H4 (cell line): ENCODE measurements at places on chromosomes 6 and 20. TPM values are rescaled to one million over a fixed set of nuclear protein-coding genes. Genes with fewer than 3 reads are reported as not detected.

Gene WFDC2
- total RNA-seq, result not detected in 2 replicates

Gene MATN4
- not detected in 2 replicates for total RNA-seq

Gene EYS
- total RNA-seq, result 0.17 TPM in 1 of 2 replicates, not detected in the other

GRCh38 chr6:159249128-159249527, 79.9 kb downstream of the FNDC1 start:
- no peak for DNase-seq

GRCh38 chr6:14861491-14861943, 384.4 kb upstream of the JARID2 start:
- DNase-seq, result no peak

GRCh38 chr20:13029687-13030375, 21.1 kb downstream of the SPTLC3 start:
- DNase-seq, result peak; percentile 95

GRCh38 chr6:142819603-142820337, 125.2 kb downstream of the HIVEP2 start:
- peak; percentile 28 for DNase-seq

DNA sequence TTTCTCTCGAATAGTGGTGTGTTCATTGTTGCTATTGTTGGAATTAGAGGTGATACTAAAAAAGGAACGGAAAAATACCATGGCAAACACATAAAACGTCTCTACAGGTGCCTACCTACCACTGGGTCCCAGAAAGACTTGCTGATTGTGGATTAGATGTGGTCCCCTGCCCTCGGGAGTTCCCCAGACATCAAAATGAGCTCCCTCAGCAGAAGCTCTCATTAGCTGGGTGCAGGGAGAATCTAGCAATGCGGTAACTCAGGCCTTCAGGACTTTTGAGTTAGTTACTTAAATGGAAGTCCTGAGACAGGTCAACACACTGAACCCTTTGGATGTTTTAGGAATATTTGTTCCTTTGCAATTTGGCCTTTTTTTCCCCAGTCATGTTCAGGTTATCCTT, 6.1 kb downstream of the IRF4 start:
- no peak for DNase-seq

DNA sequence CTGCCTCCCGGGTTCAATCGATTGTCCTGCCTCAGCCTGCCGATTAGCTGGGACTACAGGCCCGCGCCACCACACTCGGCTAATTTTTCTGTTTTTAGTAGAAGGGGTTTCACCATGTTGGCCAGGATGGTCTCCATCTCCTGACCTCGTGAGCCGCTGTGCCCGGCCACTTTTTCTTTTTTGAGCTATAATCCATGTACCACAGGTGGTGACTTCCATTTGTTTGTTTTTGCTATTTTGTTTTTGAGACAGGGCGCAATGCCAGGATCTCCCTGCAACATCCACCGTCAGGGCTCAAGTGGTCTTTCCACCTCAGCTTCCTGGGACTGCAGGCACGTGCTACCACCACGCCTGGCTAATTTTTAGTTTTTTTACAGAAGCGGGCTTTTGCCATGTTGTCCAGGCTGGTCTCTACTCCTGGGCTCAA, 8.5 kb downstream of the HSPA1B start:
- DNase-seq, result no peak
